ENCODE measurements at places on chromosomes 1 and 21. TPM values are rescaled to one million over a fixed set of nuclear protein-coding genes. Genes with fewer than 3 reads are reported as not detected.

DNA sequence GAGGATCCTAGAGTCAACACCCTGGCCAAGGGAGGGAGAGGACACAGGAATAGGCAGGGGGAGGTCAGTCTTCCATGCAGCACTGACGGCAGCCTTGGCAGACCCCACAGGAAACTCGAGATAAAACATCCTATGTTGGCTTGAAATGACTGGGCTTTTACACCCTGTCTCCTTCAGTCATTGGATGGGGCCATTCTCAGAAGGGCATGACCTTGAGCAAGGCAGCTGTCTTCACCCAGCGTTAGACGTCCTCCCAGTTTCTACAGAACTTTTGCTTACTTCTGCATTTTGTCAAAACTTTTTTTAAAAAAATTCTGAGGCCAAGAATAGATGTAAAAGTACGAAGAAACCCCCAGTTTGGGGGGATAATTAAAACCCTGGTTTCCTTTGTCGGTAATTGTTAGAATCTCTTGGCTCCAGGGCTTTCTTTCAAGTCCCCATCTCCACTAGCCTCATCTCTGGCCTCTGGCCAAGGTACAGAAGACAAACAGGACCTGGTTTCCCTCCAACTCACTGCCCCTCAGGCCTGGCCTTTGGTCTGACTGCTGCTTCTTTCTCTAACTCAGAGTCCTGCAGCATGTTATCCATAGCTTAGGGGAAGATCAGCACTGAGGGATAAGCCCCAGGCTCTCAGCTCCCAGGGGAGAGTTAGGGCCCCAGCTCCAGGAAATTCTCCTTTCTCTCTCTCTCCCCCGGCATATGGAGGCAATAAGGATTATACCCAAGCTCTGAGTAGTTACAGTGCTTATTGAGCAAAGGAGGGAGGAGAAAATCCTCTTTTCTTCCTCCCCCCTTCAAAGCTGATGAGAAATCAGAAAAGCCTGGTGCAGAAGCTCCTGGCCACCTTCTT is 51.6 kb upstream of the KCND3 start:
- DNase-seq, result no peak

- no peak for DNase-seq
These were observed 32.1 kb downstream of the RABGAP1L start for GRCh38 chr1:174191349-174191862.

Gene APCS
- not detected for total RNA-seq

Gene SPATA17
- total RNA-seq, result 3.0 TPM

DNA sequence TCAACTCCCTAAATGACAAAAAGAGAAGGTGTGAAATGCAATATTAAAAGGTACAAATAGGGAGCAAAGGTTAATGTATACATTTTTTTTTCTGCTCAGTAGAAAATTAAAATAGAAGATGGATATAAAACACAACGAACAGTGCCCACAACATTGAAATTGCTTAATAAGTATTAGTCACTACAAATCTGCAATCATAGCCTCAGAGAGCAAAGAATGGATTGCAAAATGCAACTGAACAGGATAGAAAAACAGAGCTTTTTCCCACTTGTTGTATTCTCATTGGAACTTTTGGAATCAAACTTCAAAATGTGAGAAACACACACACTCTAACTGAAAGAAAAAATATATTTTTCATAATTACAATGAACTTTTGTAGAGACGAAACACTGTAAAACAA is 552.2 kb upstream of the NCAM2 start:
- no peak for DNase-seq

- no peak for DNase-seq
These were observed 57.3 kb upstream of the SSBP3 start for GRCh38 chr1:54463259-54464030.

Gene PTPRU
- total RNA-seq, result 54.5 TPM

DNA sequence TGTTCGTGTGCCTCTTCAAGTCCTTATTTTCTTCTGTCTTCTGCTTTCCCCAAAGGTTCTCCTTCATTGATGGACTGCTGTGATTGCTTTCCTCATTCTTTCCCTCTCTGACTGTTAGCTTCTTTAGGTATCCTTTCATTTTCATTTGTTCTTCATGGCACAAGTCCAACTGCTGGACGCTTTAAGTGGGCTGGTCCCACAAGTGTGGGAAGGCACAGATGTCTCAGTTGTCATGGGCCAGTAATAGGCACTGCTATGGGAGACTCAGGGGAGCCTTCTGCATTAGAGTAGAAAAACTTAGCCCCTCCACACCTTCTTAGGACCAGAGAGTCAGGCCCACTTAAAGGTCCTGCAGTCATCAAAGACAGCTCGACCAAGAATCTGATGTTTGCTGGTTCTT is 122.3 kb upstream of the C1orf105 start:
- no peak for DNase-seq

DNA sequence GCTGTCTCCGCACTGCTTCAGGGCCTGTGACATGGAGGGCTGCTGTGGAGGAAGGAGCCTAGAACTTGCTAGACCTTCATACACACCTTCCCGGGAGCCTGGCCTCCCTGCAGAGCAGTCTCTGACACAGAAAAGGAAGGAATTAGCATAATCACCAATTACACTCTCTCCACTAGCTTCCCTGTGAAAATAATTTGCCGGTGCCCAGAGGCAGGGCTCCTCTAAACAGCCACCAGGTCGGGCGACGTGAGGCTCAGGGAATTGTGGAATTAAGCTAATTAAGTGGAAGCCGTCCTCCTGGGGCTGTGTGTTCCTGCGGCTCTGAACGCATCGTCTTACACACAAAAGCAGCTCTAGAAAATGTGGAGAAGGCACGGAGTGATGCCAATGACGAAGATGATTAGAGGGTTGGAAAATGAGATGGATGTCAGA is 82.6 kb downstream of the NENF start:
- DNase-seq, result no peak

Gene OR2M2
- not detected for total RNA-seq

DNA sequence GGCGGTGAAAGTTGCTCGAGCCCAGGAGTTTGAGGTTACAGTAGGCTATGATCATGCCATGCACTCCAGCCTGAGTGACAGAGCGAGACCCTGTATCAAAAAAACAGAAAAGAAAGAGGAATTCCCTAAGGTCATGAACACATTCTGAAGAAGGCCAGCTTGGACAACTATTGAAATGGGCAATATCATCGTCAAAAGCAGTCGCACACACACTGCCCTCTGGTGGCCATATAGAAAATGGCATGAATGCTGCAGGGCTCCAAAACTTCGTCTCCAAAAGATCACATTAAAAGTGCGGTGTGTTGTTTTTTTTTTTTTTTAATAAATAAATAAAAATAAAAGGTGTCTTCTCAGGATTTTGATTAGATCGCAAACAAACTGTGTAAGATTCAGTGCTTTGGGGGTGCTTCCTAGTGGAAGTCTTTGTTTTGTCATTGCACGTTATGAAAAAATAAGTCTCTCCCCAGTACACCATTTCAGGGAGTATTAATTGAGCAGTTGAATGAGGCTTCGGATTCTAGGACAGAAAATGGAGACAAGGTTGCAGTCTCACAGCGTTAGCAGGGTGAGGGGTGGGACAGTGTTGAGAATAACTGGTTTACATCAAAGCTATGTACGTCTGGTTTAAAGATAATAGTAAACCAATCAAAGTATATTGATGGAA is 87.5 kb upstream of the FMN2 start:
- peak; percentile 30 for DNase-seq

DNA sequence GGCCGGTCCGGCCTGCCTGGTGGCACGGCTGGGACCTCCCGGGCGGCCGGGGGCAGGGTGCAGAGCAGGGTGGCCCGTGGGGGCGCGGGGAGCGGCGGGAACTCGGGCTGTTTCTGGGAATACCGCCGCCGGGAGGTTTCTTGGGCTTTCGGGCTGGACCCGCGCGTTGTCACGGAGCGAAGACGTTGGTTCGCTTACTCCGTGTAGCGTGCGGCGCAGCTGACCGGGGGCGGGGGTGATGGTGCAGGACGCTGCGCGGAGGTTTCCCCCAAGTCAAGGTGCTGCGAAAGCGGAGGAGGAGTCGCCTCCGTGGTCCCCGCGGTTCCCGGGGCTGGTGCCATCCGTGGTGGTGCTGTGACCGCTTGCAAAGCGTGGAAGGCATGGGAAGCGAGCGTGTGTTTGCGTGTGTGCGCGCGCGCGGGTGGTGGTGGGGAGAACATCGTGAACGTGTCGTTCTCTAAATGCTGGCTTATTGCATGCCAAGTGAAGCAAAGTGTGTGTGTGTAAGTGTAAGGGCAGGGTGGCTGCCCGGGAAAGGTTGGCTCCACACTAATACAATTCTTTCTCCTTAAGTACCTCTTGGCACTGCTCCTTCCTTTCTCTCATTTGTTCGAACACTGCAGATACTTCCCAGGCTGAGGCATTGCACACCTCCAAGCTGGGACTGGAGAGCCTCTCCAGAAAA is 1.1 kb downstream of the RYR2 start:
- no peak for DNase-seq

Gene SLAMF1
- total RNA-seq, result not detected

DNA sequence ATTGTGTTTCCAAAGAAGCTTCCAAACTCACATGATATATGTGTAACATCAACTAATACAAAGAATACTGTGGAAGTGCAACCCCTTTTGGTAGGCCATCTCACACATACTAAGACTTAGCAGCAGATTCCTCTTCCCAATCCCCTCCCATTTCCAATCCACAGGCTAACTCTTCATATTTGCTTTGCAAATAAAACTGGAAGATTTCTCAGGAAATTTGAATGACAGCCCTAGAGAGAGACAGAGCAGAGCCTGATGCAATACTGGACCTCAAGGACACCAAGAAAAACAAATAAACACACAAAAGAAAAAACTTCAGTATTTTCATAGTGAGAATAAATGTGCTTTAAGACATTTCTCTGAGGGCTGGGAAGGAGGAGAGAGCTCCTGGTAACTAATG is 190.2 kb upstream of the BRINP3 start:
- no peak for DNase-seq

- DNase-seq, result peak; percentile 27
These were observed 129.5 kb downstream of the TENT5C start for GRCh38 chr1:117735045-117735992.

Gene SYCP1
- total RNA-seq, result not detected

DNA sequence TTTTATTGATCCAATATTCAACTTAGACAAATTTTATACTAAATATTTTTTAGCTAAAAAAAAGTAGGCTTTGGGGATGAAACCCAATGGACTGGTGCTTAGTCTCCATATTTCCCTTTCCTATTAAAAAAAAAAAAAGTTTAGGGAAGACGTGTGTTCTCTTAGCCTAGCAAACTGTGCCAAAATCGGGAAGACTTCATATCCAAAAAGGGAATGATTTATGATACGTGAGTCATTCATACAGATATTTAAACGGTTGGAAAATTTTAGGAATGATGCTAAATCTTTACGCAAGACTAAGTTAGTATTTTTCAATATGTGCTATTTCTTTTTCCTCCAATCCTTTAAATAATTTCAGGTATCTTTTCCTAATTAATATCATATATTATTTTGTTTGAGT is 50.7 kb downstream of the SPATA17 start:
- DNase-seq, result no peak

Measured in Calu3 (cell line).